ENCODE measurements at places on chromosomes 6 and 20.

DNA sequence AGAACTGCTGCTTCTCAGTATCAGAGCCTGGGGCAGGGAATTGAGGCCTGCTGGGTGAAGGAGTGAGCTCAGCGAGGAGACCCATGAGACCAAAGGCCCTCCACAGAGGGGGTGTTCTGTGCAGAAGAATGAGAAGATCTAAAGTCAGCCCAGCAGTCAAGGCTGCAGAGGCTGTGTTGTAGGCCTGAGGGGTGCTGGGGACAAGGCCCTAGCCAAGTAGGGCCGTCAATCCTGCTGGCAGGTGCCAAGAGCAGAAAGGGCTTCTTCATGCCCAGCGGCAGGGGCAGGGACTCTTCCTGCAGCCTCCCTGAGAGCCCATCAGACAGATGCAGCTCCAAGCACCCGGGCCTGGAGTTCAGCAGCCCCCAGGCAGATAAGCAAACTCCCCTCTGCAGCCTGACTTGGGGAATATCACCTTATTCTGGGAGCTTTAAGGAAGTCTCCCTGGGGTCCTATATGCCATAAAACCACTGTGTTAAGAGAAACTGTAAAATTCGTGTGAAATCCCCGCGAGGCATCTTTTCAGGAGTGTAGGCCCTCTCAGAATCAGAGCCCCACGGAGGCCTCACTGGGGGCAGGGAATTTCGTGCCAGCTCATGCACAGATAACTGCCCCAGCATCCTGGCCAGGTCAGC is 9.0 kb downstream of the CCDC167 start:
- DNase-seq = no peak

DNA sequence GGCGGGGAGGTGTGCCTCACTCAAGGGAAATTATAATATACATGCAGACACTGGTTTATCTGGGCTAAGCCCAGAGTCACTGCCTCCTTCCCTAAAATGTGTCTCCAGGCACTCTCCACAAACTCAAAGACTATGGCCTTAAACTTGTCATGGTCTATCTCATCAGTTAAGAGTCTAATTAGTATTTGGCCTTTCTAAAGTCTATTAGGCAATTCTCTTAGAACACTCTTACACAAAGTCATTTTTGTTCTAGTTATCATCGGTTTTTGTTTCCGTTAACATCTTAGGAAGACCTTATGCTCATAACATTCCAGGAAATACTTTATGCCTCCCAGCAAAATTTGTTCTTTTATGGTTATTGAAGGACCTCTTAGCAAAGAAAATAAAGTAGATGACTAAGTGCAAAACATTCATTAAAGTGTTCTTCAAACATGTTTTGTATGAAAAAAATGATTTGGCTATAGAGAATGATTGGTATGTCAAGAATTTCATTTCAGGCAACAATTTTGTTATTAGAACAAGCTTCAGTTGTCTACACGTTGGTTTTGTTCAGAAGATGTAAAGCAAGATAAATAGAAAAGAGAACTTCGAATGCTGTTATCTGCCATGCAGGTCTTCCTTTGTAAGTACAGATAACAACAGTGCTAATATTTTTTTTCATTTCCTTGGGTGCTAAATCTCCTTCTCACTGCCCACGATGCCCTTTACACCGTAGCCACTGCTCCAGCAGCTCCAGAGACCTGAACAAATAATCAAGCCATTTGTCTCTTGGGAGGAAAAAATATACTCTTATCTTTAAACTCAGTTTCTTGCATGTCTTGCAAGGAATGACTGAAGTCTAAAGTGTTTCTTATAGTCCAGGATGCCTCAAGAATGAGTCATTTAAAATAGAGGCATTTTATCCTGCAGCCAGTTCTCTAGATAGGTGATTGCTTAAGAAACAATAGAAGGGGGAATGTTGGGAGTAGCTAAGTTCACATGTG is 170.4 kb downstream of the HTR1B start:
- DNase-seq = no peak

- no peak for DNase-seq
Observed at GRCh38 chr20:34515484-34516246, 557 bp upstream of the DYNLRB1 start.

- DNase-seq = no peak
Observed at GRCh38 chr6:82958551-82958950, 107.1 kb downstream of the UBE3D start.

GRCh38 chr6:402901-403658 is 11.5 kb downstream of the IRF4 start:
- DNase-seq = no peak

DNA sequence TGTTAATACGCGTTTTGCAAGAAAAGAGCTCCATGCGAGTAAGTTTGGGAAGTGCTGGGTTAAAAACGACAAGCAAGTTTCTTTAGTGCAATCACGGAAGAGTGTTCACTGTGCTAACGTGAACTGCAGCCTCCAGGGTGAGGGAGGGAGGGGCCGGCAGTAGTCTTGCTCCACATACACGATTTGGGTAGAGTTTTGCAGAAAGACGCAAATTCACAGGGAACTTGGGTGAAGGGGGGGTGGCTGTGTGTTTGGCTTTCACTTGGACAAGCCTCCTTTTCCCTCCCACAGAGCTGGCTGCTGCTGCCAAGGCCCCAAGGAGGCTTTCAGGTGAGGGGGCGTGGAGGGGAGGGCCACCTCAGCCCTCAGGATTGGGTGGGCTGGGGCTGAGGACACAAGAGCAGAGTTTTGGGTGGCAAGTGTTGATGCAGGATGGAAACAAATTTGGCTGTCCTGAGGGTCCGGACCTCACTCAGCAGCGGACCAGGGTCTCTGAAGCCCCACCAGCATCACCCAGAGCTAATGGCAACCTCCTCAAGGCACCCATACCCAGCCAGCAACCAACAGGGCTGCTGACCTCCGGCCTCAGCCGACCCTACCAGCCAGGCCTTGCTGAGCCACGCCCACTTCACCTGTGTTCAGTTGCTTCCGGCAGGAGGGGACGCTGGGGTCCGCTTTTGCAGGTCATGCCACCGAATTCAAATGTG is 204.5 kb downstream of the ERMARD start:
- DNase-seq = no peak
